ENCODE measurements at places on chromosomes 2 and 18. TPM values are rescaled to one million over a fixed set of nuclear protein-coding genes. Genes with fewer than 3 reads are reported as not detected.

The NGEF gene
- total RNA-seq = 12.6 TPM

- no peak overlapping the region for H3K4me3 ChIP-seq
- no peak overlapping the region for H3K27ac ChIP-seq
These were observed 207.1 kb downstream of the NDUFA10 start for GRCh38 chr2:239818086-239818485.

The HJURP gene
- total RNA-seq = 64.1 TPM

DNA sequence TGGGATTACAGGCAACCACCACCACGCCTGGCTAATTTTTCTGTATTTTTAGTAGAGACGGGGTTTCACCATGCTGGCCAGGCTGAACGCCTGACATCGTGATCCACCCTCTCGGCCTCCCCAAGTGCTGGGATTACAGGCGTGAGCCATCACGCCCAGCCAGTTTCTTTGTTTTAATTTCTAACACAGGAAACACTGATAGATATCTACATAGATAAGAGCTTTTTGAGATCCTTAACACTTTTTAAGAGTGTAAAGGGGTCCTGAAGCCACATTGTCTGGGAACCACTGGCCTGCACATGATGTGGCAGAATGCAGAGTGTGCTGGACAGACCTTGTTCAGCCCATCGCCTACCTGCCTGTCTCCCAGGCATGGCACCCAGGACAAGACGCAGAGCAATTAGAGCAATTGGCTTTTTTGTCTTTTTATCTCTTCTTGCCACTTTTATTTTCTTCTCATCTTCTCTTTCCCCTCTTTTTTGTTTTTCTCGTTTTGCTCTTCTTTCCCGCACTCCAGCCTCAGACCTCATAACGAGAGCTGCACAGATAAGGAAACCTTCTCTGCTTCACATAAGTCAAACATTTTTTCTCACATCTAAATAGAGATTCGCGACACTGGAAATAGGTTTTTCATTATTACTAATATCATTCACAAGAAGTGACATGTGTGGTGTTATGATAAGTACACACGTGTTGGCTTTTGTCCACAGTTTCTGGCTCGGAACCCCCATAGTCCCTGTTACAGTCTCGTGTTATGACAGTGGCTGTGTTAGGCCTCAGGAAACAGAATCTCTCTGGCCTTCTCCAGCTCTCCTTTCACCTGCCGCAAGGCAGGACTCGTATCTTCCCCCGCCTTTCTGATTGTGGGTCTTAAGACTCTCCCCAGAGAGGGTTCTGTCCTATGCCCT lies 25.2 kb upstream of the GPR55 start:
- H3K27me3 ChIP-seq = no peaks in the 10 kb centered on the region
- no peaks in the 10 kb centered on the region for H3K36me3 ChIP-seq
- no peak for DNase-seq
- H3K27ac ChIP-seq = no peak overlapping the region

DNA sequence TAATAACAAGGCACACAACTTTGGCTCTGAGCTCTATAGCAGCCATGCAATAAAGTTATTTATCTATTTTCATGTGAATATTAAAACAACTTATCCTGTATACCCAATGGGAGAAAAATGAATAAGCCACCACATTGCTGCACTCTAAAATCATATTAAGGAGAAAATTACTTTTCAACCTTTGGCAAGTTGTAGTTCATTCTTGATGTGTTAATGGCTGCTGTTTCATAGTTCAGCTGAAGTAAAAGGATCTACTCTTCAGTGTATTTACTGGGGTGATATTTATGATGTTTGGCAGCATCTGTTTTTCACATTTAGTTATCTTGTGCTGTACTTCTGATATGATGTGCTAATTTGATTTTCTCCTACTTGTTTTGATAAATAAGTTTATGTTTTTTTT lies 71.8 kb downstream of the TMEFF2 start:
- DNase-seq = no peak
- H3K4me3 ChIP-seq = no peak overlapping the region
- no peaks in the 10 kb centered on the region for H3K27me3 ChIP-seq
- H3K36me3 ChIP-seq = no peaks in the 10 kb centered on the region
- H3K4me1 ChIP-seq = no peaks in the 10 kb centered on the region

Data from HCT116 (cell line).